Right ventricle myocardium superior (tissue), 1 donor: ENCODE measurements at places on chromosomes 1 and 21.

GRCh38 chr1:154714638-154715037, 106.7 kb upstream of the ADAR start:
- no peak for DNase-seq

DNA sequence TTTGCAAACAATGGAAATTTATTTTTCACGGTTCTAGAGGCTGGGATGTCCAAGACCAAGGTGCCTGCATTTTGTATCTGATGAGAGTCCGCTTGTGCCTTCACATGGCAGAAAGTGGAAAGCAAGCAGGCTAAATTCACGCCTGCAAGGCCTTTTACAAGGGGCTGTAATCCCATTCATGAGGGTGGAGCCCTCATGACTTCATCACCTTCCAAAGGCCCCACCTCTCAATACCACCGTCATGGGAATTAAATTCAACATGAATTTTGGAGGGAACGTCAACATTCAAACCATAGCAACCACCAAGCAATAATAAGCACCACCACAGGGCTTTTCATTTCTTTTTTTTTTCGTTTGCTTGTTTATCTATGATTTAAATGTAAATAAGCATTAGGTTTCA, 115.3 kb downstream of the C1orf21 start:
- DNase-seq: no peak

- no peak for DNase-seq
Observed at GRCh38 chr1:220697326-220697725, 7.2 kb downstream of the C1orf115 start.

- no peak for DNase-seq
Observed at GRCh38 chr1:200245473-200245872, 164.4 kb downstream of the ZNF281 start.

DNA sequence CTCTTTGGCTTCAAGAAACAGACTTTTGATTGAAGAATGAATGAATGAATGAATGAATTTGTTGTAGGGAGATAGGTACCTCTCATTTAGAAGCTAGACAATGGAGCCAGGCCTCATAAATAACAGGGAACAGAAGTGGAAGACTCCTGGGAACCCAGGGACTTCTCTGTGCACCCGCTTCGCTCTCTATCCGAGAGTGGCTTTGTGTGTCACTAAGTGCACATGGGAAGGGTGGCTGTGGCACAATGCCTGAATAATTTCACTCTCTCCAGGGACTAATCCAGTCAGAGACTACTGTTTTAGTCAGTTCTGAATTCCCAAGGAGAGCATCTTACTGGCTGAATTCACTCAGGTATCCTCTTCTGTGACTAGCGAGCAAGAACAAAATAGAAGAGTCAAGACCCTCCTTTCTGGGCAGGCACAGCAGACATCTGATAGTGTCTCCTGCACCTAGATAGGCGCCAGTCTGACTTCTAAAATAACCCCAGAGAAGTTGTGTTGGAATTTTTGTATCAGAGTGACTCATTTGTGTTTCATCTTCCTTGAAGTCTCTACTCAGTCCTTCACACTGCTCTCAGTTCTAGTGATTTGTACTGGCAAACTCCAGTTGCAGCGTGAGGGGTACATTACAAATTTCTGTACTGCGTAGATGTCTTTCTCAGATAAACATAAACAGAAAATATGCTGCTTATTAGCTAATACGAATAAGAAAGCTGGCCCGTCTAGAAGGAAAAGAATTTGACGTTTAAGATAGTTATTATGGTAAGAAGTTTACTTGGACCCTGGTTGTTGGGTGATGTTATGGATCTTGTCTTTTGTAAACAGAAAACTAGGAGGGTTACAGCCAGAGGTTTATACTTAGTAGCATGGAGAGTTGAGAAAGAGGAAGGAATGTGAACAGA, 34.0 kb downstream of the BACH1 start:
- no peak for DNase-seq

- no peak for DNase-seq
Observed at GRCh38 chr1:170789063-170789462, 125.1 kb downstream of the PRRX1 start.

GRCh38 chr1:175080030-175080429, 12.4 kb downstream of the TNN start:
- DNase-seq: no peak

GRCh38 chr1:55052221-55053142, 13.1 kb downstream of the PCSK9 start:
- DNase-seq: peak; percentile 70

DNA sequence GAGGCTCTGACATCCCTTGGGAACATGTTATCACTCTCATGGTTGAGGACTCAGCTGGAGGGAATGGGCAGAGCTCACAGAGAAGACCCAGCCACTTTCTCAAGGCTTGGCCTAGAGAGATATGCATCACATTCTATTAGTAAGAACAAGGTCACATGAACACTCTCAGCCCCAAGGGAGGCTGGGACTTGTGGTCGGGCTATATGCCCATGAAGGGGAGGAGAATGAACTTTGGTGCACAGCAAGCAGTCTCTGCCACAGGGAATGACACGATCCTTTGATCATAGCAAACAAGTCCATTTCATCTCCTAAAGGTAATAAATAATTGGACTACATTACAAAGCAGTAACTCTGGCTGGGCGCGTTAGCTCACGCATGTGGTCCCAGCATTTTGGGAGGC, 105.7 kb downstream of the SYF2 start:
- no peak for DNase-seq

- no peak for DNase-seq
Observed at GRCh38 chr1:107920999-107921398, 44.0 kb downstream of the VAV3 start.

- DNase-seq: peak; percentile 60
Observed at GRCh38 chr21:39313042-39313570, 326 bp downstream of the BRWD1 start.

- DNase-seq: peak; percentile 57
Observed at GRCh38 chr1:25619101-25619890, 2.7 kb downstream of the MAN1C1 start.

DNA sequence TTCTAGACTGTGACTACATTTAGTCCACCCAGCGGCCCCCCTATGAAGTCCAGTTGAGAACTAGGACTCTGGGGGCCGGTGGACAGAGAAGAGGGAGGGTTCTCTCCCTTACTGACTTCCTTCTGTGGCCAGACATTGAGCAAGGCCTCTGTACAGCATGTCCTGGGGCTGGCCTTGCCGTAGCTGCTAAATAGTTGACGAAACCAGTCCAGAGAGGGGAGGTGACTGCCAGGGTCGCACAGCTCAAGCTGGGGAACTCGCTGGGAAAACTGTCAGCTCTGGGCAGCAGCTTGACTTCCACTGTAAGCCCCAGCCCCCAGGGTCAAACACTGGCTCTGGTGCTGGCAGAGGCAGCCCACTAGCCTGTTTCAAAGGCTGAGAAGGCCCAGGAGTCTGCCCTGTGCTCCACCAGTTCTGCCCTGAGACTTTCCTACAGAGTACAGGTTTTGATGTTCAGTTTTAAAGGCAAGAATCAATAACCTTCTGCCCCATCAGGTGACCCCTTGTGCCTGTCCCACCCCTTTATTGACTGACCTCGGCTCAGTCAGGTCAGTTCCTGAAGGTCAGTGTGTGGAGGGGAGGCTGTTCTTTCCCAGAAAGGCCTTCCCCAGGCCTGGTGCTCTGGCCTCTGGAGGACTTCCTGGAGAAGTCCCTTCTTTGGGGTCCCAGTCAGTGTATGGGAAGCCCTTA, 14.1 kb downstream of the PCSK9 start:
- DNase-seq: peak; percentile 64

DNA sequence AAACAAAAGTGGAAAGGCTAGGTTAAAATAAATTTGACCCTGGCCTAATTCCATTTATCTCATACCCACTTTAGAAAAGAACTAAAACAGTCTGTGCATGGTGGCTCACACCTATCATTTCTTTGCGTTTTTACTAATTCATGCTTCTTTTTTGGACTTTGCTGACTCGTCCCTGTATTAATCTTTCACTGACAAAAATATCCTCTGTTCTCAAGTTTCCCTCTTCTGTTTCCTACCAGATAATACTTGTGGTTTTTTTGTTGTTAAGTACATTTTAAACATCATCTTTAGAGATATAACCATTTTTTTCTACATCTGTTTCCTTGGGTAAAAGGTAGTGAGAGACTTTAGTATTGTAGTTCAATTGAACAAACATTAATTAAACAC, 11.5 kb downstream of the CNST start:
- no peak for DNase-seq

GRCh38 chr1:109256085-109256484, 6.7 kb downstream of the CELSR2 start:
- DNase-seq: no peak

GRCh38 chr1:92736395-92736794, 48.5 kb downstream of the EVI5 start:
- no peak for DNase-seq

DNA sequence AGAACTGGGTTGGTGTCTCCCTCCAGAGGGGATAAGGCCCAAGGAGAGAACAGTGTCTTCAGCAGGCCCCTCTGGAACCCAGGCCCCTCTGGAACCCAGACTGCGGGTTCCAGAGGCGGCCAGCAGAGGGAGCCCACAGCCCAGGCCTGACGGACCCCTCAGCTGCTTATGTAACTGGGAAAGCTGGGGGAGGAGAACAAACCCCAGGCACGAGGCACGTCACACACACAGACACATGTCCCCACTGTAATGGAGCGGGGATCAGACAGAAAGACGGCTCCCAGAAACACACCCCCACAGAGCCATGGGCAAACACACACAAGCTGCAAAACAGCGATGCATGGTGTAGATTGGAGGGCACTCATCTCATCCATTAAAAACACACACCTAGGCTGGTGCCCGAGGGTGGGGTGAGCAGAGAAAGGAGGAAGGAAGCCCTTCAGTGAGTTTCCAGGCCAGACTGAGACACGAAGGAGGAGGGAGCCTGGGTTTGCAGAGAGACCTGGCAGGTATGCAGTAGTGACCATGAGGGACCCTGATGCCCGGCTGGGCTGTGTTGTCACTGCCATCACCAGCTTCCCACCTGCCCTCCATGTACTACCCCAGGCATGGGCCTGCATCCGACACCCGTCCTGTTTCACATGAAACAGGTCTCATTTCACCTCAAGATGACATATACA, 2.8 kb upstream of the IGSF8 start:
- DNase-seq: peak; percentile 87

- DNase-seq: no peak
Observed at GRCh38 chr1:117534995-117535467, 70.8 kb upstream of the TENT5C start.

GRCh38 chr1:97759078-97759477, 161.8 kb downstream of the DPYD start:
- no peak for DNase-seq

DNA sequence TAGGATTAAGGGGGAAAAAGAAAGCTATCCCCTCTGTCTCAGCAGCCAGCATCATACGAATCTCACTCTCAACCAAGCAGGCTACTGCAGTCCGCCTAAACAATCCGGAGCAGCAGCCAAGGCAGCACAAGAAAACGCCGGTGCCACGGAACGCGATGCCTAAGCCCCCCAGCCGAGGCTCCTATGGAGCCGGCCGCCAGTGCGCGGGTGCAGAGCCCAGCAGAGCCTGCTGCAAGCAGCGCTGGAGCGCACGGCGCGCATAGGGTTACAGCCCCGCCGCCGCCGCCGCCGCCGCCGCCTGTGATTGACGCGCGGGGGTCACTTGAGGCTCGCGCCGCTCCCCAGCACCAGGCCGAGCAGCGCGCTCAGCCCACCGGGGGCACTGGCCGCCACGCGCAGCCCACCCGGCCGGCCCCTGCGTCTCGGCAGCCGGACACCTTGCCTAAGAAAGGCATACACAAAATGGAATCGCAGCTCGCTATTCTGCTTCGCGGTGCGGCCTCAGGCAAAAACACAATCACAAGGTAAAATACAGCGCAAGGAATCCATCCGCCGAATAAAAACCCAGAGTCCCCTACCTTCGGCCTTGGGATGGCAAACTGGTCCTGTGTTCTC, 780 bp downstream of the HIVEP3 start:
- DNase-seq: peak; percentile 66

GRCh38 chr1:235404190-235404589, 37.0 kb downstream of the TBCE start:
- DNase-seq: no peak

DNA sequence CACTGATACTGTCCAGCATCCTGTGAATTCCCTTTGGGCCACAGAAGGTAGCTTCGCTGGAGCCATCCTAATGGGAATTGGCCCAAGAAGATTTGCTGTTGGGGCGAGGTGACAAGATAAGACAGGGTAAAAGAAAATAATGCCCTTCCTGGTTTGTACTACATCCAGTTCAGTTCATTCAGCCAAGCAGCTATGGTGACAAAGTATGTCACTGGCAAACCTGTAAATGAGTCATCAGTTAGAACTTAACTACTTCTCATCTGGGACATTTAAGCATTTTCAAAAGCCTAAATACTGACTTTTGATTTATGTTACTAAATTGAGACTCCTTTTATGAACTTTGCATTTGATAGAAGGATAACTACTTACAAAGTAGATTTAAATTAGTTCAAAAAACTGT, 54.2 kb downstream of the WDR64 start:
- no peak for DNase-seq

DNA sequence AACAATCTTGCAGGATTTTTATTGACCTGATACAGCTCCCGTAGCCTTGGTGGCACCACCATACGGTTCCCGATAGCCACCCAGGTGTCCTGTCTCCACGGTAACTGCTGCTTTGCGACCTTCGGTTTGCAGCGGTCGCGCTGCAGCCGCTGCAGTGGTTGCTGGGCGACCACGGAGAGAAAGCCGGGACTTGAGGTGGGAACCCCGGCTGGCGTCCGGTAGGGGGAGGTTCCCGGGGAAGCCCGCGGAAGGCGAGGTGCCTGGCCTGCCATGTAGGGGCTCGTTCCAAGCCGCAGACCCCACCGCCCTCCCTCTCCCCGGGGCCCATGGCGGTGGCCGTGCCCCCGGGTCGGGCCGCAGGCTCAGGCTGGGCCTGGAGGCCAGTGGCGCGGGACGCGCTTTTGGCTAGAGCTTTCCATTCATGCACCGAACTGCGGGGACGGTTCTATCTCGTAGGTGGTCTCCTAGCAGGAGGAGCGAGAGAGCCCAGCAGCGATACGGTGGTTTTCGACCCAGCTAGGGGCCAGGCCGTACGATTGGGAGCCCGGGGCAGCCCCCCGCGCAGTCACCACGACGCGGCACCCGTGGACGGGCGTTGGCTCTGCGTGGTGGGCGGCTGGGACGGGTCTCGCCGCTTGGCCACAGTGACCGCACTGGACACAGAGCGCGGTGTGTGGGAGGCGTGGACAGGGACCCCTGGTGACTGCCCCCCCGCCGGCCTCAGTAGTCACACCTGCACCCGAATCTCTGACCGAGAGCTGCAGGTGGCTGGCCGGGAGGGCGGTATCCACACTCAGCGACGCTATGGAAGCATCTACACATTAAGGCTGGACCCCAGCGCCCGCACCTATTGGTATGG, at the start of gene KLHDC9:
Gene KLHDC9, plus strand, starts transcription at position 152 of the 859 bp plus-strand sequence. Its CDS starts 175 bp downstream, at position 327.
- peak; percentile 78 for DNase-seq

- DNase-seq: no peak
Observed at GRCh38 chr1:237179503-237179902, 137.5 kb downstream of the RYR2 start.

DNA sequence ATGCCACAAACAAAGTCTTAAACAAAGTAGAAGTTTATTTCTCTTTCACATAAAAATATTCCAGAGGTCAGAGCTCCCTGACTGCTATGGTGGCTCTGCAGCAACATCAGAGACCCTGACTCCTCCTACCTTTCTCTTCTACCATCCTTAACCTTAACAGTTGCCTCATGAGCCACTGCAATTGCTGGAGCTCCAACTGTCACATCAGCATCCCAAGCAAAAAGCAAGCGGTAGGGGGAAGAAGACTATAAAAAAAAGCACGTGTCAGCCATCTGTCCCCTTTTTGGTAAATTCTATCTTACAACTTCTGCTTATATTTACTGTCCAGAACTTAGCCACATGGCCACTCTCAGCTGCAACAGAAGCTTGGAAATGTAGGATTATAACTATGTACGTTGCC, 21.8 kb upstream of the H6PD start:
- no peak for DNase-seq

- no peak for DNase-seq
Observed at GRCh38 chr1:97920276-97920831, 480 bp downstream of the DPYD start.
